ENCODE measurements at places on chromosomes 4 and X. TPM values are rescaled to one million over a fixed set of nuclear protein-coding genes. Genes with fewer than 3 reads are reported as not detected.

CPZ gene
- total RNA-seq: not detected

DDX3X gene
- total RNA-seq: 210 TPM

PDGFC gene
- not detected for total RNA-seq

SLC9B1 gene
- total RNA-seq: 1.4 TPM

DNA sequence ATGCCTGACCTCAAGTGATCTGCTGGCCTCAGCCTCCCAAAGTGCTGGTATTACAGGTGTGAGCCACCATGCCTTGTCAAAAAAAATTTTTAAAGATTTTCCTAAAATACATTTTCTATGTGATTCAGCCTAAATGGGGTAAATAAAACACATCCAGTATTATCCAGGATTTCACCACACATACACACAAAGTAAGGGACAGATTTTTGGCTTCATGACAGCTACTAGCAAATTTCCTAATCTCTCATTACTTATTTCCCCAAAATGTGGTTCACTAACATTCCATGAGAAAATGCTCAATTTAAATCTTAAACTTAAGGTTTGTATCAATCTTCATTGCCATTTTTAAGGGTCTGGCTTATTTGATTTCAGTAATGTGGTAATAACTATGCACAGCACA lies 348.5 kb upstream of the INTU start:
- no peak for DNase-seq
- no peaks in the 10 kb centered on the region for H3K36me3 ChIP-seq
- no peaks in the 10 kb centered on the region for H3K27me3 ChIP-seq
- H3K4me1 ChIP-seq: no peaks in the 10 kb centered on the region

GRCh38 chr4:136355970-136356369 lies 1176.3 kb downstream of the PCDH18 start:
- H3K4me1 ChIP-seq: no peaks in the 10 kb centered on the region
- no peaks in the 10 kb centered on the region for H3K27me3 ChIP-seq
- H3K27ac ChIP-seq: no peak overlapping the region
- no peak overlapping the region for H3K4me3 ChIP-seq

DNA sequence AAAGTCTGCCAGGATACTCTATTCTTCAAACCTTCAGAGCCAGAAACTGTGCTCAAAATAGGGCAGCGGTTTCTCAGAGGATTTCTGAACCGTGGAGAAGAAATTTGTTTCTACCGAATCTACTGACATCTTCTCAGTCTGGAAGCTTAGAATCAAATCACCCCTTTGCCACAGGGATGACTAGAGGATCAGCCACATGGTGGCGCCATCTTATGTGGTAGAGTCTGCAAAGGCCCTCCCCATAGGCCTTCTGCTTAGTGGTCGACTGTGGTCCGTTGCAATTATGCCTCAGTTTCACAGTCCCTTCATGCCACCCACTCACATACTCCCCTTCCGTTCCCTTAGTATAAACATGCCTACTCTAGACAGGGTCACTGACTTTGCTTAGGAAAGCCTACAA lies 680.7 kb upstream of the SPANXN1 start:
- no peaks in the 10 kb centered on the region for H3K4me1 ChIP-seq
- H3K27me3 ChIP-seq: no peaks in the 10 kb centered on the region
- no peak overlapping the region for H3K27ac ChIP-seq
- no peaks in the 10 kb centered on the region for H3K36me3 ChIP-seq

DNA sequence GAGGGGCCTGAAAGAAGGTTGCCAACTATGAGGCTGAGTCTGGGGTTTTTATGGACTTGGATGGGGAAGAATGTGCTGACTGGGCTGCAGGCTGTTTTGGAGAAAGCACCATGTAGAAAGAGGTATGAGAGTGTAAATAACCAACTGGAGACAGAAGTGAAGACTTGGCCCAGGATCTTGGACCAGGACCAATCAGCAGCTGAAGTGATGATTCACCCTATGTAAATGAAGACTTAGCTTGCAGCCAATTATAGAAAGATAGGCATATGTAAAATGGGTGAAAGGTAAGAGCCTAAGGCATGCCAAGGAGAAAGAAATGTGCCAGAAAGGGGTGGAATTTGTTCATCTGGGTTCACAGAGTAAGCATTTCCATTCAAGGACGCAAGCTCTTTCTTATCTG lies 856.7 kb upstream of the PRKX start:
- peaks cover 5% of the 10 kb centered on the region for H3K4me1 ChIP-seq
- H3K27ac ChIP-seq: no peak overlapping the region
- H3K4me3 ChIP-seq: no peak overlapping the region
- no peaks in the 10 kb centered on the region for H3K36me3 ChIP-seq

DNA sequence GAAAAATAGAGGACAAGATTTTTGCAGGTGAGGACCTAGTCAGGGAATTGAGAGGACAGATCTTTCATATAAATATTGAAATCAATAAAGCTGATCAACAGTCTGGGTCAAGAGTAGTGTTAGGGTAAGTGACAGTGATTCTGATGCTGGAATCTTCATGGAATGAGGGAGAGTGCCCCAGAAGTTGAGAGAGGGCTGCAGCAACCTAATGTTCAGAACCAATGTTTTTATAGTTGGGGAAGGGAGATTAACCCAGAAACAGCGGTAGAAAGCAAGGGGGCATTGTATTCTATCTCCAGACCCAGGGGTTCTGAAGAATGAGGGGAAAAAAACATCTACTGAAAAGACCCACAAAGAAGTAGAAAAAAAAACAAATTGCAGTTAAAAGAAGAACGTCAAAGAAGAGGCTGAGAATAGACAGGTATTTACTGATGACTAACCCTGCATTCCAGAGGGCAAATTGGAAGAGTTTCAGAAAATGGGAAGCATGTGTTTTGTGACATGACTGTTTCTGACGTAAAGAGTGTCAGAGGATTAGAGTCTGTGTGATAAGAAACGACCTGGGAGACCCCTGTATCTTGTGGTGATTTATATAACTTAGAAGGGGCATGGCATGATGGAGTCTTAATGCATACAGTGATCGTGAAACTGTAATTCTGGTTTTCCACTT lies 819.6 kb upstream of the EPHA5 start:
- no peaks in the 10 kb centered on the region for H3K36me3 ChIP-seq
- DNase-seq: no peak
- no peak overlapping the region for H3K4me3 ChIP-seq
- H3K27ac ChIP-seq: no peak overlapping the region
- no peaks in the 10 kb centered on the region for H3K4me1 ChIP-seq

DNA sequence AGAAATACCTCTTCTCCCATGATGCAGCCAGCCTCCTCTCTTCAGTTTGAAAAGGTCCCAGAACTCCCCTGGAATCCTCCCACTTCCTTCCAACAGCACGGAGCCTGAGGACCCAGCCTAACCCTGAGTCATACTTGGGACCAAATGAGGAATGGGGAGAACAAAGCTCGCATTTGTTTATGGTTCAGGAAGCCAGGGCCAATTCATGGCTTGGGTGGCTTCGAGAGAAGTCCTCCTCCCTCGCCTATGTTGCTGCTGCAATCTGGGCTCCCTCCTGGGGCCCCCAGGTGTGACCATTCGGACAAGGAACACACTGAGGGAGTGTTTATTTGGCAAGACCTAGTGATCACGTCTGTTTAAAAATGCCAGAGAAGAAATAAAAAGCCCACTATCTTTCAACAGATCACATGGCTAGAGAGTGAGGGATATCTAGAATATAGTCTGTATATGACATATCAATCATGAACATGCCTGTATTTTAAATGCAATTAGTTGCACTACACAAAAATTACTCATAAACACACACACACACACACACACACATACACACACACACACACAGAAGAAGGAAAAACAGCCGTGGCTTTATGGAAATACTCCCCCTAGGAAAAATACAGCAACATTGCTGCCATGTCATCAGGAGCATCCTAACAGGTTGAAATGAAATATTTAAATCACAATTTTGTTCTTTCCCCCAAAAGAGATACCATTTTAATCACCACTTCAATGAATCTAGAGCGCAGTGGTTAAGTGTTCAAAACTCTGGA lies 155.7 kb upstream of the MAP3K15 start:
- H3K27ac ChIP-seq: no peak overlapping the region
- H3K4me3 ChIP-seq: no peak overlapping the region
- H3K36me3 ChIP-seq: no peaks in the 10 kb centered on the region
- H3K27me3 ChIP-seq: no peaks in the 10 kb centered on the region
- no peak for DNase-seq

DNA sequence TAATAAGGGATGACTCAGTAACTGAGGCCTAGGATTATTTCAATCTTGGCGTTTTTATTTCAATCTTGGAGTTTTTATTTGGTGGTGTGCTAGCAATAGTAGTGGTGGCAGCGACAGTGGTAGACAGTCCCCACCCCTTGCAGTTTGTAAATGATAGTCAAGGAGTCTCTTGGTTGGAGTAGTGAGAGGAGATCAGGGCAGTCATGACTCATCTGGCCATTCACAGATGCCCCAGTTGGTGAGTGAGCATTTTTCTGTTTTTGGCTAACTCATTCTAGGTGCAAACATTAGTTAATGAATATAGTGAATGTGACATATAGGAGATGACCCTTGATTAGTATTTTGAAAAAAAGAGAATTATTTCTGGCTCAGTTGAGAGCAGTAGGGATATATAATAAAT lies 93.5 kb upstream of the ADAD1 start:
- H3K4me3 ChIP-seq: no peak overlapping the region
- H3K4me1 ChIP-seq: no peaks in the 10 kb centered on the region
- H3K27me3 ChIP-seq: no peaks in the 10 kb centered on the region
- H3K27ac ChIP-seq: no peak overlapping the region
- no peak for DNase-seq
- H3K36me3 ChIP-seq: peaks cover 23% of the 10 kb centered on the region

DNA sequence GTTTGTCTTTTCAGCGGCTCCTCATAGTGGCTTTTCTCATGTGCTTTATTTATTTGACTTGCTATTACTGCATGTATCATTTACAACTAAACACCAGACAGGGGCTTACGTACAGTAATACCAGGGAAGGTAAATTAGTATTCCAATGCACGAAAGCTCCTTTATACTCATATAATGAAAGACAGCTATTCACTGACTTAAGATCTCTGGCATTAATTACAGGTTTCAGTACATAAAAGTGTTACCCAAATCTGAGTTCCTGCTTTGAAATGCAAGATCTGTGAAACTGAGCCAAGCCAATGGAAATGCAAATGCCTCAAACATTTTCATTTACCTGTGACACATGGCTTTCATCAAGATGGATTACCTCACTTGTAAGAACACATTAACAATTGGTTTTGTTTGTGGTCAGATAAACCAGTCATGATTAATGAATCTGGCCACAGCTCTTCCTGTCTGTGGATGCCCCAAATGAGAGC lies 107.2 kb downstream of the ANAPC4 start:
- H3K27ac ChIP-seq: no peak overlapping the region
- no peak for DNase-seq
- H3K27me3 ChIP-seq: no peaks in the 10 kb centered on the region
- H3K4me3 ChIP-seq: no peak overlapping the region
- no peaks in the 10 kb centered on the region for H3K36me3 ChIP-seq

DNA sequence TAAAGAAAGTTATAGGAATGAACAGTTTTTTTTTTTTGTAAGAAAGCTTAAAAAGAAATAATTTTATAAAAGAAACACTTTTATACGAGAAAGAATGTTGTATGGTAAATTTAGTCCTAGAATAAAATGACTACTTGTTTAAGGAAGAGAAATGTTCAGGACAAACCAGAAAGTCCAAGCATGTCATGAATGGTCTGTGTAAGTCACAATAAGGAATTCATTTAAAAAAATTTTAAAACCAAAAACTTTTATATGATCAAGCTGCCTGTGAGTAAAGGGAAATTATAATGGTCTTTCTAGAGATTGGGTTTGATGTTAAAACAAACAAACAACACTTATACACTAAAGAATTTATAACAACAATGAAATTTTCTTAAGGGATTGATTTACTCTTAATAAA lies 858.9 kb upstream of the PCDH7 start:
- no peaks in the 10 kb centered on the region for H3K27me3 ChIP-seq
- H3K27ac ChIP-seq: no peak overlapping the region
- DNase-seq: no peak
- H3K36me3 ChIP-seq: no peaks in the 10 kb centered on the region

DNA sequence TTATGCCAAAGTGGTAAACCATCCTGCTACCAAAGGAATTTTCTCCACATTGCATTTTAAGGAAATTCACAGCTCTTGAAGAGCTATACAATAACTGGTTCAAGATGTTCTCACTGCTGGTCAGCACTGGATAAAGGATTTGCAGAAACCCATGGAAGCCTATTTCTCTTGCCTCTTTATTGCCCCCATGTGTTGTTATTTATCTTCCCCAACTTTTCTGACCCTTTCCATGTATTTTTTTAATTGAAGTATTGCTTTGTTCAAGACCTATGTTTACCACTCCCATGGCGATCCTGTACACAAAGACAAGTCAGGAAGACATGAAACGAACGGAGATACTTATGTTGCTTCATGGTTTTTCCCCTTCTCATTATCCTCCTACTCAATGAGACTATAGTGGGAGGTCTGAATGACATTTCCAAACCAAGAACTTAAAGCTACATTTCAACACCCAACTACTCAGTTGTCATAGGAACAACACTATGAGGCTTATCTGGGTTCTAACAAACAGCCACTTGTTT lies 566.4 kb upstream of the DIPK2B start:
- no peak for DNase-seq
- no peak overlapping the region for H3K4me3 ChIP-seq

- H3K36me3 ChIP-seq: no peaks in the 10 kb centered on the region
- DNase-seq: no peak
- no peak overlapping the region for H3K27ac ChIP-seq
- H3K4me1 ChIP-seq: no peaks in the 10 kb centered on the region
Observed at GRCh38 chrX:11484290-11484689, 181.4 kb downstream of the ARHGAP6 start.

GRCh38 chrX:132737743-132738142 lies 220.7 kb downstream of the HS6ST2 start:
- H3K4me3 ChIP-seq: no peak overlapping the region
- H3K27ac ChIP-seq: no peak overlapping the region
- H3K4me1 ChIP-seq: no peaks in the 10 kb centered on the region
- no peaks in the 10 kb centered on the region for H3K36me3 ChIP-seq

DNA sequence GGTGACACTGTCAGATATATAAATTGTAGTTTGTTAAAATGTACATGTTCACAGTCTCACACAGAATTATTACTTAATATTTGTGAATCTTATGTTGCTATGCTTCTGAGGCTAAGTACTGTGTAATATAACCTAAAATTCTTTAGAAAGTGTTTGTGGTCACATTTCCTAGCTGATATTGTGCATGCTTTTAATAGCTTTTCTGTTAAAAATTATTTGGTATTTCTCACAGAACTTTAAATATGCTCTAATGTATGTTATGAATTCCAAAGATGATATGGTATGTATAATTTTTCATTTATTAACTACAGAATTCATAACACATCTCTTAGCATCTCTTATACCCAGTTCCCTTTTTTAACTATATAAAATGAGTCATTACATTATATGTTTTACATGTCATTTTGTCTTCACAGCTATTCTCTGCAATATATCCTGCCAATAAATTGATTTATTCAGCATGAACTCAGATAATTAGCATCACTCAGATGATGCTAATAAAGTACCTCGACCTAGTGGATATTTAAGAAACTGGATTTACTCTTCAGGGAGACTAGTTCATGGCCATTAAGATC lies 9.3 kb downstream of the PTPN13 start:
- no peaks in the 10 kb centered on the region for H3K27me3 ChIP-seq
- H3K36me3 ChIP-seq: no peaks in the 10 kb centered on the region
- H3K27ac ChIP-seq: no peak overlapping the region
- no peak for DNase-seq
